ENCODE measurements at places on chromosomes 5 and 9. TPM values are rescaled to one million over a fixed set of nuclear protein-coding genes. Genes with fewer than 3 reads are reported as not detected.
A peak's percentile ranks its signal among the peaks of the same experiment; 100 is the strongest.

GRCh38 chr9:106172265-106172664, 477.9 kb downstream of the TMEM38B start:
- DNase-seq, result no peak

- DNase-seq, result peak; percentile 53
Observed at GRCh38 chr9:928363-929042, 48.0 kb upstream of the DMRT3 start.

DNA sequence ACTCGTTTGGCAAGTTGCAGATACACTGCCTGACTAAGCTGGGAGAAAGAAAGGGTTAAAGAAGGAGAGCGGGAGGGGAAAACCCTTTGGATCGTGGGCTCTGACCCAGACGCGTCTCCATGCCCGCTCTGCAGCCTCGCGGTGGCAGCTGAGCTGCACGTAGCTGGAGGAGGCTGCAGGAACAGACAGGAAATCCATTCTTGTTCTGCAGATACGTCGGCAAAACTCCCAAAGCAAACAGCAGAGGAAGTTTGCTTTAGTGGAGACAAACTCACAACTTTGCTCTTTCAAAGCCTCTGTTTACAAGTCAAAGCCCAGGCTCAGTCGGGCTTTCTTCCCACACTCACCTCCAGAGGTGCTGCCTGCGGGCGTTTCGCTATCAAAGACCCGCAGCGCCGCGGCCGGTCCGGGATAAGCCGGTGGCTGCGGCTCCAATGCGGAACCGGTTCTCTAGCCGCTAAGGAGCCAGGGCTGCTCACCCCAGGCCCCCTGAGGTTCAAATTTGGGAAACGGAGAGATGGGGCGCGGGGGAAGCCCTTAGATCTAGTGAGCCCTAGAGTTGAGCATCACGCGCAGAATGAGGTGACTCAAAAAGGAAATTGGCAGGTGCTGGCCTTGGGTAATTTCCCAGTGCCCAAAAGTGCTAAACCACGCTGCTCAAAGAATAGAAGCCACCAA, 60.7 kb downstream of the MAT2B start:
- DNase-seq, result peak; percentile 74

DNA sequence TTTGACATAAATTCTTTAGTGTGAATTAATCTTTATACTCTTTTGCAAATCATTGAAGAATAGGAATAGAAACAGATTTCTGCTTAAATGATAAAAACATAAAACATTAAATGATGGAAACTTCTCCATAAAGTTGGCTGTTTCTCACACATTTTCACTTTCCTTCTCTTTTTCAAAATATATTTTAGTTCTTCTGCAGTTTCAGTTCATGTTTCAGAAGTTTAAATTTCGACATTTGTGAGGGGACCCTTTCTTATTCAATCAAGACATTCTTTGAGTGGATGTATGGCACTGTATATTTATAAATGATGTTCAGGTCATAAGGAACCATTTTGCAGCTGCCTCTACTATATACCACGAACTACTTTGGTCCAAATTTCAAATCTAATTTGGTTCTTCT, 34.6 kb downstream of the TNFAIP8 start:
- no peak for DNase-seq

DNA sequence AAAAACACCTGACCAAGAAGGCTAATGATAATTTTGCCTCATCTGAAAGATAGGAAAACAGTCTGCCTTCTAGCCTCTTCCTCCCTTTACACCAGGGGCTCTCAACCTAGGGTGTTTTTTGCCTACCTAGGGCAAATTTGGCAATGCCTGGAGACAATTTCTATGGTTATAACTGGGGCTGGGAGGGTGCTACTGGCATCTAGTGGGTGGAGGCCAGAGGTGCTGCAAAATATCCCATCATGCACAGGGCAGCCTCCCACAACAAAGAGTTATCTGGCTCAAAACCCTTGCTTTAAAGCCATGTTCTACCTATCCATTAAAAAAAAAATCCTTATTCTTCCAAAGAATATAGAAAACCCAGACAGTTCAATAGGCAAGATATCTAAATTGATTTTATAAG, 45.0 kb upstream of the NR3C1 start:
- no peak for DNase-seq

- DNase-seq, result no peak
Observed at GRCh38 chr5:125311743-125312142, 565.3 kb upstream of the ZNF608 start.

GRCh38 chr5:98157368-98157767, 616.1 kb upstream of the RGMB start:
- peak; percentile 30 for DNase-seq

GRCh38 chr9:101582553-101582952, 12.2 kb downstream of the PPP3R2 start:
- no peak for DNase-seq

DNA sequence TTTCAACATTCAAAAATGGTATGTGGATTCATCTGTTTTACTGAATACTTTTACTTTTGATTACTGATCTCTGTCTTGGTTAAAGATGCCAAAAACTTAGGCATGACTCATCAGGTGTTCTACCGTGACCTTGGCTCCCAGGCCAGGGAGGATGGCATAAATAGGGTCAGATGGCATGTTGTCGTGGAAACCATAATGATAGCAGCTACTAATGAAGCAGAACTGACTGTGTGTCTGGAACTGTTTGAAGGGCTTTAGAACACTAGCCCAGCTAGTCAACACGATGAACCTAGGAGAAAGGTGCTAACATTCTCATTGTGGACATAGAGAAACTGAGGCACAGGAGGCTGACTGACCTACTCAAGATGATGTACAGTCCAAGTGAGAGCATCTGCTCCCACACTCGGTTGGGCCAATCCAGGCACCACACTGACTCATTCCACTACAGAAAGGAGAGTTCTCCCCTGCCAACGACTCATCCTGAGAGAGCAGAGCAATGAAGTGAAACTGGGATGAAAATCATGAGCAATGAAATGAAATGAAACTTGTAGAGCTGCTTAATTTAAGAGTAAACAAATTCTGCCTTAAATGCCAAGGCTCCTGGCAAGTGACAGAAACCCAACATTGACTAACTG, 116.0 kb downstream of the TENT4A start:
- DNase-seq, result no peak

- no peak for DNase-seq
Observed at GRCh38 chr5:10441992-10442435, 335 bp downstream of the ROPN1L start.

DNA sequence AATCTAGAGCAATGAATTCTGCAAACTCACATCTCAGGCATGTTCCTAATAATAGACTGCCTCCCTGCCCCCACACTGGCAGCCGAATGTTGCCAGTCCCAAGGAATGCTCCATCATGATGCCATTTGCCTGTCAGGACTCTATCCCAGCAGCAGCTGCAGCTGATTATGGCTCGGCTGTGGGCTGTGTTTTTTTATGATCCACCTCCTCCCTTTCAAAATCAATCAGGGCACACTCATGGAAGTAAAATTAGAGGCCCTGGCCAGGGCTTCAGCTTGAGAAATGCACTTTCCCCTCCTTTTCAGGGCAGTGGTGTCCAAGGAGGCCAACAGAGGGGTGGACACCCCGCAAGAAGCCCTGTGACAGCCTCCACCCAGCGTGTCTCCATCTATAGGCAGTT, 176.7 kb upstream of the S1PR3 start:
- no peak for DNase-seq

DNA sequence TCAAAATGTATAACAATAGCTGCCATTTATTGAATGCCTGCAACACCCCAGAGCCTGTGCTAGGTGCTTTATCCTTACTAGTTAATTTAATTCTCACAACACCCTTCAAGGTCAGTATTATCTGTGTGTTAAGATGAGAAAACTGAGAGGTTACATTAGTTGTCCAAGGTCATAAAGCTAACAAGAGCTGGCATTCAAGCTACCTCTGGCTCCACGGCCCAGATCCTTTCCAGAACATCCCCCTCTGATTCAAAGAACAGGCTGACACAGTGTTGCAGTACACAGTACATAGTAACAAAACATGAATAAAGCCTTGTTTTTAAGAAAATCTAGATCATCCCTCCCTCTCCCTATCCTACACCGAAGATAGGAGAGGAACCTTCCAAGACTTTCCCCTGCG, 9.4 kb upstream of the FRMPD1 start:
- DNase-seq, result no peak

GRCh38 chr9:123637606-123637944, 281.6 kb downstream of the CRB2 start:
- no peak for DNase-seq

DNA sequence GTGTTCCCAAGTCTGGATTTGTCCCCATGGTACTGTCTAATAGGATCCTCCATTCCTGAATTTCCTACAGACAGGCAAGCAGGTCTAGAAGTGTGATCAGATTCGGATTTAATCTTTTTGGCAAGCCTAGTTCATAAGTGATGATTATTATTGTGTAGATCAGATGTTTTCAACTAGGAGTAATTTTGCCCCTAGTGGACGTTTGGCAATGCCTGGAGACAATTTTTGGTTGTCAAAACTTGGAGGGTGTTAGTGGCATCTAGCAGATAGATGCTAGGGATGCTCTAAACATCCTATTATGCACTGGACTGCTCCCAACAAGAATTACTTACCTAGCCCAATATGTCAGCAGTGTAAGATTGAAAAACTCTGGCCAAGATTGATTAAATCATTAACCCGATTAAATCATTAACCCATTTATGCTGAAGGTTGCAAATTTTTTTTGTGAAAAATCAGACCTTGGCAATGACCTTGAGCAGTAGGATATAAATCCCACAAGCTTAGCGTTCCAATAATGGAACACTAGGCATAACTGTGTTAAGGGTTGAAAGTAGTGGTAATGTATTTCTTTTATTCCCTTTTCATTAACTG, 28.2 kb downstream of the TCERG1 start:
- no peak for DNase-seq

DNA sequence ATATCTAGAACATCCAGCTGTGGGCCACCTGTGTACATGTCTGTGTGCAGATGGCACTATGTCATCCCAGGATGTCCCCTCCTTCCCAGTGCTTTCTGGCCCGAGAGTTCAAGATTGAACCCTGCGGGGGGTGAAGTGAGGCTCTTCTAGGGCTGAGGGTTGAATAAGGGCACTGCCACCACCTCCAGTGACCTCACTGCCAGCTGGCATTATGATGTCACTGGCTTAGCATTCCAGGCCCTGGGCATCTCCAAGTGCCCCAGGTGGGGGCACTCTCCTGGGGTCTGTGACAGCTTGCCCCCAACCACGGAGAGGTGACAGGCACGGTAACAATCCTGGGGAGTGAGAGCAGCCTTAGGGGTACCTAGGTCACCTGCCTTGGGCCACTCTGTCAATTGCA, 27.1 kb downstream of the CXXC5 start:
- DNase-seq, result no peak

DNA sequence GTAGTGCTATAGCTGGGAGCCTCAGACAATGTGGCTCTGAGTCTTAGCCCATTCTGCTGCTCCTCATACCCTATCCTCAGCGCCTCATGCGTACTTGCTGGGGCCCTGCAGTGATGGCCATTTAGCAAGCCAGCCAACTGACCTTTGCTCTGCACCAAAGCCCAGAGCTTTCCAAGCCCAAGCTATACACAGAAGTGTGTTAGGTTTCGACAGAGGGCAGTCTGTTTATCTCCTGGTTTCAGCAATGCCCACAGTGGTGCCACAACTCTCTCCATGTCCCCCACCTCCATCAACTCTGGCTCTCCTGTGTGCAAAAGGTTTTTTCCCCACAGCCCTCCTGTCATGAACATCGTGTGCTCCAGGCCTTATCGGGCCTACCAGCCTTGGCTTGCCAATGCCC, 16.9 kb downstream of the GNG10 start:
- DNase-seq, result no peak

GRCh38 chr9:105024529-105024928, 96.6 kb upstream of the ABCA1 start:
- no peak for DNase-seq

DNA sequence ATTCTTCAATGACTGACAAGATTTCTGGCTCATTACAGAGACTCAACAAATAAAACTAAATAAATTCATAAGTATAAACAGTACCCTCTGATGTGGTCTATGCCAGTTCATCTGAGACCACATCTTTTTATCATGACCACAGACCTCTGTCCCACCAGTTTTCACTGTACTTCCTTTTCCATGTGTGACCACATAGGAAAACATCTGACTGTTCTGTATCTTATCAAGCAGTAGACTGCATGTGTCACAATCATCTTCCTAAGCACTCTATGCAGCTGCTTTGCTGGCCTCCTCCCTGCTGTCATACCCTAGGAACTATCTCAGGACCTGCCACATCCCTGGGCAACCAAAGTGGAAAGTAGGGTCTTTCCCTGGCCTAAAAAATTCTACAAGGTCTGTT, 205.0 kb upstream of the ZNF462 start:
- DNase-seq, result no peak

DNA sequence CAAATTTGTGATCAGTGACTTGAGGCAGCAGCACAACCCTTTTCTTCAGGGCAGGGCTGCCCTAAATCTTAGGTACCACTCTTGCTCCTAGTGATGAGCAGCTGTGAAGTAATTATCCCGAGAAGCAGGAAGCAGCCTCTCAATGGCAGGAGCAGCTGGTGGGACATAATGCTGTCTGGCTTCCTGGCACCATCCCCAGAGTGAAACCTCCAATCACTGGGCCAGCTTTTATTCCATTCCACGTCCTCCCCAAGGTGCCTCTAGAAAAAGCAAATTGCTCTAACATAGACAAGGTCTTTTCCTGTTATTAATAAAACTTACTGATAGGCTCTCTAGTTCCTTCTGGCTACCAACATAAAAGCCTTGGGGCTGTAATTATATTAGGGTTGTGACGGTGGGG, 154.0 kb downstream of the FRMD3 start:
- DNase-seq, result no peak

DNA sequence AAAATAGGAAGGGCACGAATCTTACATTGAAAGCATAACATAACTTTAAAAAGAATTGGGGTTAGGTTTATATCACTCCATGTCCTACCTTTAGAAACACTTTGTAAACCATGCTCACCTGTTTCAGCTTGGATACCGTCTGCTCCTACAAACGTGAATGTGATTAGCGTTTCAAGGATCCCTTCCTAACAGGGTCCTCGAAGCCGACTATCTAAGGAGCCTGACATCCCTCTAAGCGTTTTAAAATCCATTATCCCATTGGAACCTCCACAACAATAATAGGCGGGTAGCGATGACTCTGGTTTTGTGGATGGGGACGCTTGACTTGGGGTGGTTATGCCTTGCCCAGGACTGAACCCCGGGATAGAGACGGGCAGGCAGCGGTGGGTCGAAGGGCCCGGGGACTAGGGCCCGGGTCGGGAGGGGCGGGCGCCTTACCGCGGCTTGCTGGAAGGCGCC, 937 bp downstream of the SVEP1 start:
- peak; percentile 38 for DNase-seq

The SLC36A3 gene
- total RNA-seq, result not detected

The OLFM1 gene
- 31.8 TPM for total RNA-seq

The TLX3 gene
- total RNA-seq, result 0.16 TPM

The CD274 gene
- total RNA-seq, result 0.21 TPM

The ELOVL7 gene
- total RNA-seq, result 7.8 TPM

Measured in WTC11 (cell line).